GM04504 (cell line): ENCODE measurements at places on chromosomes 3 and 15.

GRCh38 chr3:42094691-42095391 is 3.7 kb downstream of the TRAK1 start:
- no peak for DNase-seq

DNA sequence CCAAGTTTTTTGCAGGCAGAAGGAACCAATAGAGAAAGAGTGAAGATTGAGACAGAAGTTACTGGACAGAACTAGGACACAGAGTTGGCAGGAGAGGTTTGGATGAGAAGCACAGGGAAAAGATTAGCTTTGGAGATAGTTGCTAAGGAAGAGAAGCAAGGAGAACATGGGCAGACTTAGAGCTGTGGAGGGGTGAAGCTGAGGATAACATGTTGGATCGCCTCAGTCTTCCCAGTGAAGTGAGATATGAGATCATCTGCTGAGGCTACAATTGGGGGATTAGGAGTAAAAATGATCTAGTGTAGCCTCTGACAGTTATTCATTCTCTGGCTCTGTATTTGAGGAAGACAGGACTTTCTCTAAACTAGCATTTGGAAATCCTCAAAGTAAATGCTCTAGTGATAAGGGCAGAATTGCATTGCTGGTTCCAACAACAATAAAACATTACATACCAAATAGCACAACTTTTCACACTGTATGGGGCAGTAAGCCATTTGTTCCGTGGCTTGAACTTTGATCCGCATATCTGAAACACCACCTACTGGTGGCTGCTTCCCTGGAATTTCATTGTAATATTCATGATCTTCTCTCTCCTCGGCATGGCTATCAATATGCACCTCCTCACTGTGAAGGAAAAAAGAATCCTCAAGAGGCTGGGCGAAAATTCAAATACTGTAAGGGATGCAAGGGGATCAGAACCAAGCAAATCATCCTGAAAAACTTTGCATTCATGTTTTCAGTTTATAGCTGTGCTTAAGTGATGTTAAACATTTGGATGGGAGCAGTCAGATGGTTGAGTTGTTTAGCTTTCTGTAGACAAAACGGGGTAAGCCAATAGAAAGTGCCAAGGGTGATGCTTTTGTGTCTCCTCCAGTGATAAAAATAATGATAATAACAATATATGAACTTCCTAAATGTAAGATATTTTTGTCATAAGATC is 22.2 kb upstream of the EID1 start:
- peak; percentile 30 for DNase-seq

DNA sequence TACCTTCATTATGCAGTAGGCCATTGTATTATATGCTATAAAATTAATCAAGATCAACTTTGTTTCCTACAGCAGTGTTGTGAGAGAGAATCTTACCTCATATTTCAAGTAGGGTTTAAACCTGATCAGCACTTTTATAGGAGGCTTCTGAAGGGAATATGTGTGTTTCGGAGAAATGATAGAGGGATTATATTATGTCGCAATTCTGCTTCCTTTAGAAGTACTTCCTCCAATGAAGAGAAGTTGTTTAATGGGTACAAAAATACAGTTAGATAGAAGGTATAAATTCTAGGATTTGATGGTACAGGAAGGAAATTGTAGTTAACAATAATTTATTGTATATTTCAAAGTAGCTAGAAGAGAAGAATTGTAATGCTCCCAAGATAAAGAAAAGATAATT is 54.9 kb downstream of the NSUN3 start:
- no peak for DNase-seq

DNA sequence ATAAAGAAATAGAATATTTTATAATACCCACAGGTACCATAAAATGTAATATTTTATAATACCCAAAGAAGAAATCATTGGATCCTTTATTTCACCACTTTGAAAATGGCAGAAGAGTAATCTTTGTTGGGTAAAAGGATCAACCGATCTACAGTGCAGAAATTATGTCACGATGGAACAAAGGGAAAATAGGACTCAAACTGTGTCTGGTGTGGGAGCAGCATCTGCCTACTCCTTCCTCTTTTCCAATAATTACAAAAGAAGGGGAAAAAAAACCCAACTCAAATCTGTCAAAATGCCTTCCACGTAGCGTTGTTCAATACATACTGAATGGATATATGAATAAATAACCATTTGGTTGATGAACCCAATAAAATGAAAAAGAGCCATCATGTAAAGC is 492.6 kb upstream of the TBL1XR1 start:
- DNase-seq = no peak

DNA sequence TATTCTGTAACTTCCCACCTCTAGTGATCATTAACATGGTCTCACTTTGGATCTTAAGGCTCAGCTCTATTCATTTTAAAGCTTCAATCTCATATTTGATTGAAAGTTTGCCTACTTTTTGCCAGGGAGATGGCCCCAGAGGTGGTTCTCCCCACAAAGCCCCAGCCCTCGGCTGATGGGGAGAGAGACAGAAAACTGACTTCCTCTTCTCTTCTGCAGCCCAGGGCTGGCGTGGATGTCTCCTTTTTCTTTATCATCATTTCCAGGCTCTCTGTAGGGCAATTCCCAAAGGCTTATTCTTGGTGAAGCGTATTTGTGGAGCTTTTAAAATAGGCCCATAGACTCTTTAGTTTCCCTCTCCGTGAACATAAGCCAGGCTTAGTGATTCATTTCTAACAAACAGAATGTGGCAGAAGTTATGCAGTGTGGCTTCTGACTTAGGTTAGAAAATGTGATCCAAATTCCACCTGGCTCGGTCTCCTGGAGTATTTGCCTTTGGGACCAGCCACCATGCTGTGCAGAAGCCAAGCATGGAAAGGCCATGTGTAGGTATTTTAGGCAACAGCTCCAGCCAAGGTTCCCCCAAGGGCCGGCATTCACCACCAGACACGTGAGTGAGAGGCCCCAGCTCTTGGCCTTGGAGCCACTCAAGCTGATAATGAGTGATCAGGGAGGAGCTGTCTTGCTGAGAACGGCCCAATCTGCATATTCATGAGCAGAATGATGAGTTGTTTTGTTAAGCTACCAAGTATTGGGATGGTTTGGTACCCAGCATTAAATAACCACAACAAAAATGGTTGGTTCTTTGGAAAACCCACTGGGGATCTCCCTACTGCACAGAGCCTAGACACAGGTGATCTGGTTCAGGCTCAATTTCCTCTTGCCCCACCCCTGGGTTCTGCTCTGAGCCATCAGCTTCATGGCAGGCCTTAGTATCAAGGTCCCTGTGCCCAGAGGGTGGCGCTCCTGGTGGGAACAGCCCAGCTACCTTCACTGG is 353.2 kb upstream of the PROK2 start:
- DNase-seq = no peak

- DNase-seq = no peak
Measured at GRCh38 chr3:31621314-31621713, 88.6 kb downstream of the STT3B start.

GRCh38 chr3:14343338-14344112 is 58.9 kb upstream of the SLC6A6 start:
- DNase-seq = no peak
